ENCODE measurements at places on chromosomes 7 and 10.

- peak; percentile 53 for DNase-seq
Observed at GRCh38 chr10:117365612-117366011, 9.6 kb downstream of the PDZD8 start.

- DNase-seq = no peak
Observed at GRCh38 chr7:135790371-135790977, 41.9 kb upstream of the FAM180A start.

GRCh38 chr10:12655940-12656339 lies 306.6 kb downstream of the CAMK1D start:
- no peak for DNase-seq

GRCh38 chr7:46139079-46139478 lies 218.0 kb upstream of the IGFBP3 start:
- DNase-seq = peak; percentile 76

DNA sequence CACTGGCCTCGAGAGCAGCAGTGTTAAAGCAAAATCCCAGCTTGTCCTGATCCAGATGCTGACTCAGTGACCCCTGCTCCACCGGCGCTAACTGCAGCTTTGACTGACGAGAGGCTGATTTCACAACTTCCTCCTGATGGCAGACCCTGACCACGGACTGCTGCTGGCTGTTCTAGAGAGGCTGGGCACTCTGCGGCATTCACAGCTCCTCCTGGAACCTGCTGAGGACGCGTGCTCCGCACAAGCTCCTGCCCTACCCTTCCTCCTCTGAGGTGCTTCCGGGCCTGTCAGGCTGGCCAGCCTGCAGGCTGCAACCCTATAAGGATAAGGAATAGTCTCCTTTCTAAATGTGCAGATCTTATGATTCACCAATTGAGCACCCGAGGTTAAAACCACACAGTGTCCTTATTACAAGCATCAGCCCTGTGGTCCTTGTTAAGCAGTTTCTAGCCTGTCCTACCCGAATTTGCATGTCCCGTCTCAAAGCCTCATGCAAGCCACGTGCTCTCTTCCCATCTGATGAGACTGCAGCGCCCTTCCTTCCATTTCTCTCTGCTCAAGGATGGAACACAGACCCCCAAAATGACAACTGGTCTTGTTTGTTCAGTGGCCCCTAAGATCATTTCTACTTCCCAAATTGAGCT lies 35.5 kb upstream of the NCAPG2 start:
- peak; percentile 39 for DNase-seq

- DNase-seq = no peak
Observed at GRCh38 chr7:112965506-112965905, 121.1 kb downstream of the GPR85 start.

DNA sequence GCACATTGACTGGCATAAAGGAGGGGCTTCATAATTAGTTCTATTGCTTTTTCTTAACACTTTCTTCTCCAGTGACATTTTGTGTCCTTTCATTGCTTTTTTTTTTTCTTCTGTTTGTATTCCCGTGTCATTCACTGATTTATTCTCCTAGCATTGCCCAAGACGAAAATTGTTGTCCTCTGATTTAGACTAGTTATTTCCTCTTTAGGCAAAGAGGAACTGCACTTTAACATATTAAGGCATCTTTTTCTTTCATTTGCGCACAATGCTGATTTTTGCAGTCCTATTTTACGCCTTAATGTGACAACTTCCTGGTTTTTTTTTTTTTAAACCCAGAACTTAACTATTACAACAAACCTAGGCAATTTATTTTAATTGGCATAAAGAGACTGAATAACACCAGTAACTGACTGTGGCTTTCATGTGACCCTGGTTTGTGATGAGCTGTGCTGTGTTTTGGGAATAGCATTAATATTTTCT lies 39.7 kb downstream of the ARID5B start:
- no peak for DNase-seq

- DNase-seq = no peak
Observed at GRCh38 chr7:36010656-36011587, 142.1 kb upstream of the EEPD1 start.

DNA sequence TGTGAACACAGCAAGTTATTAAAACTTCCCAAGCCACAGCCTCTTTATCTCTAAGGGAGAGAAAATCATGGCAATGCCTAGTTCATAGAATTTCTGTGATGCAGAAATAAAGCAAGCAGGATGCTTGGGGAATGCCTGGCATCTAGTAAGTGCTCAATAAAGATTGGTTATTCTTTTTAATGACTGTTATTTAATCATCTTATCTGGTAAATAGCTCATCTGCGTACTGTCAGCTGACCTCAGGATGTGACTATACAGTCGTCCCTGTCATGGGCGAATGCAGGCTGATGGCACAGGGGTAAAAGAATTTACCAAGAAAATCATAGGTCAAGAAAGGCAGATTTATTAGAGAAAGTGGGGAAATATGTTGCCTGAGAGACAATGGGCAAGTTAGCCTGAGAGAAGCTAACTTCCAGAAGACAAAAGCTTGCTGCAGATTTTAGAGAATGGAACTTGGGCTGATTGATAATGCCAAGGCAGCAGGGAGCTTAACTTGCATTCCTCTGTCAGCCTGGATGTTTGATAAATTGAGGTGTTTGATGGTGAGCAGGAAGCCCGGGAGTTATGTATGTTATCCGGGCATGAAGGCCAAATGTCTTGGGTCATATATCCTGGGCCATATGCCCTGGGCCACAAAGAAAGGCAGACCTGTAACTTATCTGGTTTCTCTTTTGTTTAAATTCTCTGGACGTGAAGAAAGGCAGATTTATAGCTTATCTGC lies 126.0 kb downstream of the KCNMA1 start:
- no peak for DNase-seq

DNA sequence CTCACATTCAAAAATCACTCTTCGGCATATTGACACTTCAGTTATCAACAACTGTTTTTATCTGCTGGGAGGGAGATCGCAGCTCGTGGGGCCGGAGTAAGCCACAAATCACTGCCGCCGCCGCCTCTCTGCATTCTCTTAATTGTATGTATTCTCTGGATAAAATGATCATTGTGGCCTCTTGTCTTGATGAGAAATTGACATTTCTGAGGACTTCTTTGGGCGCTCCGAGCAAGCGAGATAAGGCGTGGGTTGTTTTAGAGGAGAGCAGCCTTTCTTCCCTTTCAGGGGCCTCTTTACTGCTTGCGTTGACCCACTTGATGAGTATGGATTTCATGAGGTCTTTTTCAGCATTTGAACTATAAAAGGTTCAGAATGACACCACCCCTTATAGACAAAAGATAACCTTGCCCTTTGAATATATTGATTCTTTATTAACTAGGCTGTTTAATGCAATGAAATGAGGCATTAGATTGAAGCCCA lies 130.6 kb downstream of the EBF3 start:
- no peak for DNase-seq

- no peak for DNase-seq
Observed at GRCh38 chr10:129741280-129741977, 222.6 kb downstream of the EBF3 start.

- peak; percentile 31 for DNase-seq
Observed at GRCh38 chr7:46707973-46708372, 786.9 kb upstream of the IGFBP3 start.

DNA sequence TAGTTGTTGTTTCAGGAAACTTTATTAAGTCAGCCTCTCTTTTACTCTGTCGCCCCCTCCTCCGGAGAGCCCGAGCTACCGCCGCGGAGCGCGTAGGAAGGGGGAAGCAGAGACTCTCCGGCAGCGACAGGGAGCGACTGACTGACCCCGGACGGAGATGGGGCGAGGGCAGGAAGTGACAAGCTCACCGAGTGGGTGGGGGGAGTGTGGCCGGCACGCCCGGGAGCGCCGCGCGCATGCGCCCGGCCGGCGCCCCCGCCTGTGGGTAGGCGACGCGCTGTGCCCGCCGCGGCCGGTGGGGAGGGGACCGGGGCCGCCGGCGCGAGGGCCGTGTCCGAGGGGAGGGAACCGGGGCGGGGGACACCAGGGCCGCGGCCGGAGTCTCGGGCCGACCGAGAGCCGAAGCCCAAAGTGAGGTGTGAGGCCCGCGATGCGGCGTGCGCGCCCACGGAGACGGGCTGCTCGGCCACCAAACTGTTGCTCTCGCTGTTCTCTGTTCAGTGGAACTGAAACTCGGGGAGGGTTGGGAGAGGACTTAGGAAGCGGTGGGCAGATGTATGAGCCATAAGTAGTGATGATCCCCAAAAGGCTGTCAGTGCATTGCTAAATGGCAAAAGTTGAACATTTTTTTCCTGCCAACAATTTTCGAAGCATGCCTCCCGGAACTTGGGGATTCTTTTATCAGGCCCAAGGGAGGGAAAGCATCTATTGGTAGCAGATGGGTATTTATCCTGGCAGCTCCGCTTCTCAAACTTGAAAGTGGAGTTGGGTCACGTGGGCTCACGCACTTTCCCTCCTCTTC lies at the start of gene ZNF800:
ZNF800 (minus strand) TSS at position 143 of the 802 bp plus-strand sequence. CDS start 1,151 bp downstream, outside the sequence.
- peak; percentile 75 for DNase-seq

DNA sequence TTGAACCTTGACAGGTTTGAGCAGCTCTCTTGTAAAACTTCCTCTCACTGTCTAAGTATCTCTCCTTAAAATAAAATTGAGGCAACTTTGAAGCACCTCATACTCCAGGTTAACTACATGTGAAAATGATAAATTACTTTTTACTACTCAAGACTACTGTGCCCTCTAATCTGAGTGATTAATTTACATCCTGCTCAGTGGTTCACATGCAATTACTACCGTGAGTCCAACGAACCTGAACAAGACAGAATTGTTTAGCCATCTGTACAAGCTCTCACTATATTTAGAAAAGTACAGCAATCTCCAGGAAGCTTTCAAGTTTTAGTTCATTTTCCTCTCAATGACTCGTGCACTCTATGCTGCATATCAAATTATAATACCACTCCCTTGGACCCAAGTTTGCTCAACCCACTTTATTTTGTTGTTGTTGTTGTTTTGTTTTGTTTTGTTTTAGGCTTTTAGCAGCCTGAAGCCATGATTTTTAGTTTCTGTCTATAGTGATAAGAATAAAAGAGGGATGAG lies 21.2 kb downstream of the PDE1C start:
- no peak for DNase-seq

All from mammary epithelial cell (primary cell).